HT1080 (cell line): ENCODE measurements at places on chromosomes 3 and 15.
A peak's percentile ranks its signal among the peaks of the same experiment; 100 is the strongest.

GRCh38 chr15:40928821-40929659 is at the start of gene DLL4:
TSS of gene DLL4 (plus strand) at chr15:40929340. CDS start at chr15:40929669, 329 bp downstream.
- peak; percentile 77 for DNase-seq

- DNase-seq: no peak
These were observed 1.7 kb upstream of the HACD3 start for GRCh38 chr15:65528461-65529060.

DNA sequence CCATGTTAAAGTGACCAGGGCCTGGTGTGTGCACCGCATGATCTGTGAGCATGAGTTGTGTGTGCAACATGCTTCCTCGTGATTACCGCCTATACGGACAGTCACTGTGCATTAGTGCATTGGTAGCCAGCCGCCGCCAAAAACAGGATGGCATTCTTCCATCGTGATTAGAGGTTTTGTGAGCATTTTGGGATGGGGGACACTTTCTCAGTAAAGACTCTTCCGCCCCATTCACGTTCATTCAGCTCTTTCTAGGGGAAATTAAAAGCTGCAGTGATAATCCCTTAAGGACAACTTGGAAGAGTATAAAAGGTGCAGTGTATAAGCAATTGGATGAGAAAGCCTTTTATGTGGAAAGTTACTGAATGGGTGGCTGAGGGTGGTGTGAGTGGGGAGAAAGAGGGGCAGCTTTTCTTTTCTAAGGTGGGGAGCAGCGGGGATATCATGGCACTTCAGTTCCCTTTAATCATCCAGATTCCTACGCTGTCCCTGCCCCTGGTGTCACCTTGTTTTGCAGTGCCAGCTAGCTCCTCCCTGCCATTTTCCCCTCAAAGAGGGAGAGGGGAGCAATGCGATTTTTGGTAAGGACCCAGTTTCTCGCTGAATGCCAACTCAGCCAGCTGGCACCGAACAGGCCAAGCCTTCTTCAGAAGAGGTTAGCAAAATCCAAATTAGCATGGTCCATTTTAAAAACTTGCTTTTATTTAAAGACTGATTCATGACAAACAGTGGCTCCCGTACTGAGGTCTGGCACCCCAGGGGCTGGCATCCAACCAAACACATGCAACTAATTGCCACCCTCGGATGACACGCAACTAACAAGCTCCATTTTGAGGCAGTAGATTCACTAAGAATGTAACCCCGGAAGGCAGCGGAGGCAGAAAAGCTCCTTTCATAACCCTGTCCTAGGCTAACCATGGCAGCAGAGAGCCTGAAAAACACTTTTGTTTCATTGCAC is 447.8 kb downstream of the FHIT start:
- no peak for DNase-seq

GRCh38 chr15:50353975-50354837 is 792 bp downstream of the GABPB1 start:
- DNase-seq: peak; percentile 72

DNA sequence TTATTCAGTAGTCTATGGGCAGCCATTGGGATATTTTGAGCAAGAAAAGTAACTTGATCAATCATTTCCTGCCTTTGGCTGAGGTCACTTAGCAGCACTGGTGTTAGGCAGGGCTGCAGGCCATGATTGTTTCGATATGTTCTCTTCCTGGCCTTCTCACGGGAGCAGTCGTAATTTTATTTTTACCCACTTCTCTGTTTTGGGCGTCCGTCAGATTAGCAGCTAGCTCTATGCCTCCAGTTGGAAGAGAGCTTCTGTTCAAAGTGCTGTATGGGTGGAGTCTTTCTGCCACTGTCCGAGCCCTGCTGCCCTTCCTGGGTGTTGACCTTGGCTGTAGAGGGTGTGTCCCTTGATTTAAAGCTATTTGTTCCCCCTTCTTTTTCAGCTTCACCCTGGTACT is 123.4 kb upstream of the ROPN1 start:
- DNase-seq: no peak
